ENCODE measurements at places on chromosomes 6 and 20.
A peak's percentile ranks its signal among the peaks of the same experiment; 100 is the strongest.

- peak; percentile 77 for DNase-seq
Observed at GRCh38 chr6:142679907-142680700, 264.9 kb downstream of the HIVEP2 start.

GRCh38 chr20:35307666-35308653, 15.7 kb upstream of the FAM83C start:
- no peak for DNase-seq

DNA sequence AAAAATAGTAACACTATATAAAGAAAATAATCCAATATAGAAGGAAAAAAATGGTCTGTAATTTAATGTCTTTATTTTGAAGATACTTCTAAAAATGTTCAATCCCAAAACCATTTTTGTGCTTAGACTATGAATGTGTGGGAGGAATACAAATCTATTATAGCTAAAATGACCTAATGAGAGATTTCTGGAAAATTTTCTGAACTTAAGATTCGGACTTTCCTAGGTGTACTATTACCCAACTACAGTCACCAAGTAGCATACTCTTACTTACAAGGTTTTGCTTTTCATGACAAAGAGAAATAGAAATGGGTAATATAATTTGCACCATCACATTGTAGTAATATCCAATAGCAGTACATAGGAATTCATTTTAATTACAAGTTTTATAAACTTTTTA, 29.9 kb downstream of the MAP3K7 start:
- no peak for DNase-seq

DNA sequence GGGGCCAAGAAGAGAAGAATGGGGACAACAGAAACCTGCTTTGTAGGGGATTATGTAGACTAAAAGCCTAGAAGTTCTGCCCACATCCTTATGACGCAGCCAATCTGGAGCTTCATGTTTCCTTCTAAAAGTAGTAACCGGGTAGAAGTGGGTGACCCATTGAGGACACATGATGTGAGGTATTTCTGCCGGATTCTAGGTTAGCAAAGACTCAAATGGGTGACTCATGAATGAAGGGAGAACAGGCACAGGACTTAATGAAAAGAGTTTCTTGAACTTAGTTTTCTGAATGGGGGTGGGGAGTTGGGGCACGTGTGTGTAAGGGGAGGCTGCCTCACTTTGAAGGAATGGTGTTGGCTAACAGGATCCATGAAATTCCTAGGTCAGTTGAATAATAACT, 68.8 kb downstream of the CDS2 start:
- DNase-seq, result no peak

DNA sequence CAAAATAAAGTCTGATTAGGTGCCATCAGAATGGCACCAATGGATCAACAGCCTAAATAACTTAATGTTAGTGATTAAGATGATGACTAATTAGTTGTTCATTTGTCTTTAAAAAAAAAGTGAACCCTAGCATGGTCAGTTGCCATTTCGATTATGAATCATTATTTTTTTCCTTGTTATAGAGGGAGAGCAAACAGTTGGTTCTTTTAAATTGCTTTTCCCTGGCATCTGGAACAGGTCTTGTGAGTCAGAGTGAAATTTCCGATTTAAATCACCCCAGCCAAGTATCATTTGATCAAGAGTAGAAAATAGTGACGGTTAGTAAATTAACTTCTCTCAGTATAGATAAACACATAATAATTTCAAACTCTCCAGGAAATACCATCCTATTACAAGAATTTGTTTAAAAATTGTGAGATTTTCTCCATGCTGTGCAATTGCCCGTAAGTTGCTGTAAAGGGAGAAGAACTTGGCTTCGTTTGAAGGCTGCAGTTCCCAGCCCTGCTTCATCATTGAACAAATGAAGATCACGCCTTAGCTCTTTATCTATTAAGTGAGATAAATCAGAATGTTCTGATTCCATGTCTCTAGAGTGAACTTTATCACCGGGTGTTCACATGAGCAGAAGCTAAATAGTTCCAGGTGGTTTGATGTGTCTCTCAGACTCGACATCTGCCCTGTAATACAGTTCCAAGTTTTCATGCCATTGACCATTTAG, 741.3 kb downstream of the DOK5 start:
- DNase-seq, result no peak

DNA sequence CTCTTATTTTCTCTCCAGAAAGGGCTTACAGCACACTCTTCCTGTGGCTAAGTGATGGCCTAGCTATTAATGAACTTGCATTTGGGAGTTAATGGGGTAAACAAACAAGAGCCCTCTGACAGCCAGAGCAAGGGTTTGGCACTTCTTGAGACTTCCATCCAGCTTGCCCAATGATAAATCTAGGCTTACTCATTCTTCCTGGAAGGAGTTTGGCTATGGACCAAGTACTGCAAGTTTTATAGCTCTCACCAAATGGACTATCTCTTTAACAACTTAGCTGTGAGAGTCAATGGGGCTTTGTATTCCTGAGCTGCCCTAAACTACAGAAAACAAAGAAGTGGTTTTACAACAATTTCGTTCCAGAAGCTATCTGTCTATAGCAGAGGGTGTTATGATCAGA, 16.7 kb upstream of the PI3 start:
- DNase-seq, result no peak

GRCh38 chr6:119065382-119065781, 13.1 kb downstream of the FAM184A start:
- DNase-seq, result no peak

DNA sequence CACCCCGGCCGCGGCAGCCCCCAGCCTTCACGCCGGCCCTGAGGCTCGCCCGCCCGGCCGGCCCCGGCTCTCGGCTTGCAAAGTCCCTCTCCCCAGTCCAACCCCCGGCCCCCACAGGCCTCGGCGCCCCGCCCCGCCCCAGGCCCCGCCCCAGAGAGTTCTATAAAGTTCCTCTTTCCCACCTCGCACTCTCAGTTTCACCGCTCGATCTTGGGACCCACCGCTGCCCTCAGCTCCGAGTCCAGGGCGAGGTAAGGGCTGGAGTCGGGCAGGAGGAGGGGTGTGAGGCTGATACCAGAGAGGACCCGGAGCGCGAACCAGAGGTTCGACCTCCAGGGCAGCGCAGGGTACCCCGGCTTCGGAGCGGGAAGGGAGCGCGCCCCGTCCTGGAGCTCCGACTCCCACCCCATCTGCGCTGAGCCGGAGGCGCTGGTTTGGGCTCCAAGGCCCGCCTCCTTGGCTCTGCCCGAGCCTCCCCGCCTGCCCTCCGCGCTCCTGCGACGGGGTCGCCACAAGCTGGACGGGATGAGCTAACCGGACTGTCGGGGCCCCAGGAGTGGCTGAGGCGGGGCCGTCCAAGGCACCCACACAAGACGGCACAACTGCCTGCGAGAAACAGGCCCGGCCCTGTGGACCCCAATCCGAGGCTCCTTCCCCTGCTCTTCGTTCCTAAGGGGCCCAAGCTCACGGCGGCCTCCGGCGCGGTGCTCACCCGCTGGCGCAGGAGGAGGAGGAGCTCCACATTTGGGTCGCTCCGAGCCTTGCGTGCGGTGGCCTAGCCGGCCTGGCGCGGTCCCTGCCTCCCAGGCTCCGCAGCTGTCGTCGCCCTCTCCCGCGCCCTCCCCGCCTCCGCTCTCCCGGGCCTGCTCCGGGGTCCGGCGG, at the start of gene IRF4:
TSS of gene IRF4 (plus strand) at position 194 of the 882 bp plus-strand sequence. CDS start 1,401 bp downstream, outside the sequence.
- DNase-seq, result peak; percentile 82

- DNase-seq, result peak; percentile 21
Observed at GRCh38 chr20:38723017-38723847, 1.1 kb upstream of the SLC32A1 start.

DNA sequence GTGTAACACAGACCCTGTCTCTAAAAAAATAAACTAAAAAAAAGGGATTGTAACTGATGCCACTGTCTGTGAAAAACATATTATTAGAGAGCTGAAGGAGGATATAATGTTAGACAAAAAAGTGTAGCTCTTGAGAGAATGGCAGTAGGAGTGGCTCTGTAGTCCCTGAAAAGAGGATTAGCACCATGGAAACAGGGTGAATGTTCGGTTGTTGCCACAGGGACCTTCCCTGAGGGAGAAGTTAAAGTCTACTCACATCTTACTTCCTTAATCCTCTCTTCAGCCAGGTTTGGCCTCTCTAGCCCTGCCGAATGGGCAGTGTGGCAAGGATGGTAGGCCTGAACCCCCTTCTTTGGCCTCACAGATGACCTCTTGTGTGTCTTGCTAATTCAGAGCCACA, 12.1 kb downstream of the SCAND1 start:
- DNase-seq, result no peak

GRCh38 chr20:43210901-43211300, 21.2 kb upstream of the PTPRT start:
- DNase-seq, result no peak

DNA sequence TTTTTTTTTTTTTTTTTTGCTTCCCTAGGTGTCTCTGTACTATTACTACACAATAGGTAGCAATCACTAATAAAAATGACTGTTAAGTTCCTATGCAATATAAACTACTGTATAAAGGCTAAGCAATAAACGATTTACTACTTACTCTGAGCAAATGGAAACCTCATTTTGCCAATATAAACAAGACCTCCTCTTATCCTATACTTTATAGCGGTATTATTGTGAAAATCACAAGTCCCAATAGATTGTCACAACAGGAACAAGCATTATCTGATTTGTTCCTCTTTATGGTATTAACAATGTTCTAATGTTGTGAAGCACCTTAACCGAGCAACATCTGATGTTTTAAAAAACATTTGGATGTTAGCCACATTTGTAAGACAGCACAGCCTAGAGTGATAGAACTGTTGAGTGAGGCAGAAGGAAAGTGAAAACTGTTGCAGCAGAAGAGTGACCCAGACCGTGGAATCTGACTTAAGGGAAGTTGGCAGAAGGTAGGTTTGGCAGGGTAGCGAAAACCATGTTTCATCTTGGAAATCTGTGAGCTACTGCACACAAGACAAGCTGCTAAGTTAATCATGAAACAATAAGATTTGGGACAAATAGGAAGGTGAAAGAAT, 94.2 kb downstream of the MYLK4 start:
- DNase-seq, result no peak

DNA sequence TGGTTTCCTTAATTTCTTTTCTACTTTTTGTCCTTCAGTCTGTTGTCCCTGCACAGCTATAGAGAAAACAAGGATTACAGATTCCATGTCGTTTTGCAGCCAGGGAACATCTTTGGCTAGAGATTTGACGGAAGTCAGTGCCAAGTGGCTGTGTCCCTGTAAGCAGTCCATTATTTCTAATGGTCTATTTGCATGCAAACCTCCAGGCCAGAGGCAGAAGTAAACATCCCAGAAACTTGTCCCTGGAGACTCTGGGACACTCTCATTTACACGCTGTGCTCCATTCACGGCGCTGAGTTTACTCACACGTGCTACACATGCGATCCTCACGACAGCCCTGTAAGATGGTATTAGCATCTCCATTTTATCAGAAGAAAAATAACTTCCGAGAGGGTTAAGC, 355.5 kb downstream of the PRKN start:
- no peak for DNase-seq

GRCh38 chr6:119426619-119427018, 77.1 kb upstream of the MAN1A1 start:
- no peak for DNase-seq

DNA sequence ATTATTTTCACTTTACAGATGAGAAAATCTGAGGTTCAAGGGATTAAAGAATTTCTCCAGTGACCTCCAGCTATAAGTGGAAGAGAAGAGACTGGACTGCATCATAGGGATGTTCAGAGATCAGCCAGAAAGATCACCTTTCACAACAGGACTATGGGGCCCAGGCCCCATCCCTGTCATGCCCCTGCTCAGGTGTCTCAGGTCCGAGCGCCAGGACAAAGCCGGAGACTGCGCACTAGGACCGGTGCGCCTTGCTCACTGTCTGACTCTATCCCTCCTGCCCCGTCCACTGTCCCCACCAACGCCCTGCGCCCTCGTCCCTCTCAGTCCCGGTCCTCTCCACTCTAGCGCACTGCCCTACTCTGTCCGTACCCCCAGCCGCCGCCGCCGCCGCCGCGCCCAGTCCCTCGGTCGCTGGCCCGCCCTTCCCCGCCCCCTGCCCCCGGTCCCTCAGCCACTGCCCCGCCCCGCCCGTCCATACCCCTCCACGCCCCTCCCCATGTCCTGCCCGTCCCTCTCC, 521 bp upstream of the RAD21L1 start:
- DNase-seq, result no peak

GRCh38 chr6:21001736-21002135, 467.5 kb downstream of the CDKAL1 start:
- no peak for DNase-seq

DNA sequence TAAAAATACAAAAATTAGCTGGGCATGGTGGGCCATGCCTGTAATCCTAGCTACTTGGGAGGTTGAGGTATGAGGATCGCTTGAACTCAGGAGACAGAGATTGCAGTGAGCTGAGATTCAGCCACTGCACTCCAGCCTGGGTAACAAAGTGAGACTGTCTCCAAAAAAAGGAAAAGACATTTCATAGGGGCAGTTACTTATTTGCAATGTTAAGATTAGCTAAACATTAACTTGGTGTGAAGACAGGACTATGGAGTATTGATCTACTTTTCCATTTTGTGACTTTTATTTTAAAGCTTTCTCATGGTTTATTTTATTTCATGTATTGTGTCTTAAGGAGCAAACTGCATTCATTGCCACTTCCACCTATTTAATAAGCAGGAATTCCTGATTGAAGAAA, 153.0 kb downstream of the UTRN start:
- DNase-seq, result no peak

DNA sequence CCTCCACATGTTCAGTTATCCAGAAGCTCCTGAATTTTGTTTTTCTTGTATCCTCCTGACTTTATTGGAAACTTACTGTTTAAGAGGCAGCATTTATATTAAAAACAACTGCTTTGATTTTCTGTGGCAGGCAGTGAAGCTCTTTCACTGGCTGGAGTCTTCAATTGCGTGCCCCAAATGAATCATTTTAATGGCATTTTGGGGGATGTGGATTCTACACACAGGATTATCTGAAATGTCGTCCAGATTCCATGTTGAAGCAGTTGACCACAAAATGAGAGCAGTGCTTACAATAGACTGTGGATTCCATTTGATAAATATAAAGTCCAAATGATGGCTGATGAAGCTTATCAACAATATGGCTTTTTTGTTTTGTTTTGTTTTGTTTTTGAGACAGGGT, 41.0 kb upstream of the HIVEP1 start:
- no peak for DNase-seq

- DNase-seq, result no peak
Observed at GRCh38 chr6:51339728-51340127, 521.1 kb downstream of the TFAP2B start.

DNA sequence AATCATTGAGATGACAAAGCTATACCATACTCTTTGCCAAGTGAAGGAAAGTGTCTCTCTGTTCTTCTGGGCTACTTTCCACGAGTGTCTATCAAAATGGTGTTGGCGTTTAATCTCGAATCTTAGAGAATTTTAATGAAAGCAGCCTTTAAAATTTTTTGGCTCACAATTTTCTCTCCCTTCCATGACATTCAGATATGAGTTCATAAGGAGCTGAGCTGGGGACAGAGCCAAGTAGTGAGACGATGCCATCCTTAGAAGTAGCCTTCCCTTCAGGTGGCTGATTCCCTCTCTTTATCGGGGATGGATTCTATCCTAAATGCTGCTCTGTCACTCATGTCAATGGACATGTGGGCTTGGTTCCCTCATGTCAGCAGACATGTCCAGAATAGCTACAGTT, 132.8 kb downstream of the GRM1 start:
- no peak for DNase-seq

DNA sequence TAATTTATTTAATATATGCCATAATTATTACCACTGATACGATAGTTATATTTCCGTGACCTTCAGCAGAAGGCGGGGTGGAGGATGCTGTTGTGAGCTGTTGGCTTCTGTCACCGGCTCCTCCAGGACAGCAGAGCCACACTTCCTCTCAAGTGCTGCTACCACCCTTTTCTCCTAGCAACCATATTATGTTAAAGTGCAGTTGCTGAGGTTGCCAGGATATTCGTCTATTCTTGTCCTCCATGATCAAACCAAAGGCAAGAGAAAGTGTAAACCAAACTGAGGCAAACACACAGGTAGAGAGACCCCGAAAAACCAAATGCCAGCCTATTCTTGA, 27.8 kb downstream of the RGS17 start:
- DNase-seq, result no peak

All from stimulated activated naive CD8-positive, alpha-beta T cell treated with anti-CD3 and anti-CD28 coated beads, Interleukin-15, amount 100 ng/mL, for 72 hours (primary cell).